Activated naive CD4-positive, alpha-beta T cell treated with anti-CD3 and anti-CD28 coated beads for 36 hours (primary cell): ENCODE measurements at places on chromosomes 1 and 21. TPM values are rescaled to one million over a fixed set of nuclear protein-coding genes. Genes with fewer than 3 reads are reported as not detected.

GRCh38 chr1:66283622-66284041 is 250.3 kb upstream of the SGIP1 start:
- peak; percentile 70 for DNase-seq

GRCh38 chr1:154361357-154361756 is 36.0 kb downstream of the ATP8B2 start:
- no peak for DNase-seq

DNA sequence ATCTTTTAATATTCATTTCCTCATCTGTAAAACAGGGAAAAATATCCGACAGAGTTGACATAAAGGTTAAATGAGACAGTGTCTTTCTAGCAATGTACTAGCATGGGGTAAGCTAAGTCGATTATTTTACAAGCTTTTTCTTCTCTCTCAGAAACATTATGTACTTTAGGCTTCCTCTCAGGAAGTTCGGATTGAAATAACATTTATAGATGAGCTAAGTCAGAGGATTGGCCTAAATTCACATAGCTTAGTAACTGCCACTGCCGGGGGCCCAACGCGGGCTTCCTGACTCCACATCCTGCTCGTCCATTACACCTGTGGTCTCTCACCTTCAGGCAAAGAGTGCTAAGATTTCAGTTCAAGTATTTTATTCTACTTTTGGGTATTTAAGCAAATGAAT is 462.3 kb upstream of the NFIA start:
- DNase-seq = no peak

DNA sequence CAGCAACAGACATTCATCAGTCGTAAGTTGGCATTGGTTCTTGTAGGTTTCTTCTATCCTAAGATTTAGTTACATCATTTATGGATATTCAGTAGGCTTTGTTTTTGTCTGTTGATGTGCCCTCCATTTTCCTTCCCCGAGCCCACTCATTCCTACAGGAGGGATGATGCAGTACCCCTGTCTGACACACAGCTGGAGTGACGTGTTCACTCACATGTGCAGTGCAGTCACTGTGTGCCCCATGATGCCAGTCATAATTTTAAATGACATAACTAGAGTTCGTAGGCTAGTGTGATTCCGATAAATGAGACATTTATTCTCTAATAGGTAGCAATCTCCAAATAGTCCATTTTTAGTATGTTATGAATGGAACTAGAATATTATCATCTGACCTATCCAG is 438.4 kb downstream of the DSCAM start:
- DNase-seq = no peak

- DNase-seq = no peak
These were observed 103.8 kb upstream of the USP25 start for GRCh38 chr21:15626031-15626430.

GRCh38 chr1:27342778-27343638 is 1.2 kb downstream of the SYTL1 start:
- peak; percentile 75 for DNase-seq

The GAS5 gene
- total RNA-seq = 1,374 TPM
